Left lung (tissue), 14 donors: ENCODE measurements at places on chromosomes 12 and 14. TPM values are rescaled to one million over a fixed set of nuclear protein-coding genes. Genes with fewer than 3 reads are reported as not detected.

Gene DCN
- 966 TPM for total RNA-seq

Gene LRTM2
- total RNA-seq: not detected

Gene RNF212B
- total RNA-seq: not detected

Gene GPR132
- 10.4 TPM for total RNA-seq

Gene LAG3
- 0.79 TPM for total RNA-seq

Gene C12orf57
- 194 TPM for total RNA-seq

Gene KCNH5
- total RNA-seq: not detected

DNA sequence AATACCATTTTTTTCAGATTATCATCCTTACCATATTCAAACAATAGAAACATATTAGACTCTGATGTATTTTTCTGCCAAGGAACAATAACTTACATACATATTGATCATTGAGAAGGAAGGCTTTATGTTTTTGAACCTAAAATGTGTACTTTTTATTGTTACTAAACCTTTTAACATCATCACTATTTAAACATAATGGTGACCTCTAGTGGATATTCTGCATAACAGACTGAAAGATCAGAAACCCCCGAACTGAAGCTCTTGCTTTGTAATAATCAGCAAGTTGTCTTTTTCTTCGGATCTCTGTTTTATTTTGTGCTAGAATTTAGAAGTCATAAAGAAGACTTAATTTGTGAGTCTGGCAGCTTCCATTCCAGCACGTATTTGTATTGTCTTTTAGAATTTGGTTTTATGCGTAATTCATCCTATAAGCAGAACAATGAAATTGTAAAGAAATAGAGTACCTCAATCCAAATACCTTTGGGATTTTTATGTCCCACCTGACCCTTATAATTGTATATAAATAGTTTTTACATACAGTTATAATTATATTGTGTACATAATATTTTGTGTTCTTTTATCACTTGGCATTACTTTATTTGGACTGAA lies 125.9 kb upstream of the ATF1 start:
- peaks cover 20% of the 10 kb centered on the region for H3K36me3 ChIP-seq
- H3K4me3 ChIP-seq: no peak overlapping the region
- peaks cover 7% of the 10 kb centered on the region for H3K4me1 ChIP-seq

DNA sequence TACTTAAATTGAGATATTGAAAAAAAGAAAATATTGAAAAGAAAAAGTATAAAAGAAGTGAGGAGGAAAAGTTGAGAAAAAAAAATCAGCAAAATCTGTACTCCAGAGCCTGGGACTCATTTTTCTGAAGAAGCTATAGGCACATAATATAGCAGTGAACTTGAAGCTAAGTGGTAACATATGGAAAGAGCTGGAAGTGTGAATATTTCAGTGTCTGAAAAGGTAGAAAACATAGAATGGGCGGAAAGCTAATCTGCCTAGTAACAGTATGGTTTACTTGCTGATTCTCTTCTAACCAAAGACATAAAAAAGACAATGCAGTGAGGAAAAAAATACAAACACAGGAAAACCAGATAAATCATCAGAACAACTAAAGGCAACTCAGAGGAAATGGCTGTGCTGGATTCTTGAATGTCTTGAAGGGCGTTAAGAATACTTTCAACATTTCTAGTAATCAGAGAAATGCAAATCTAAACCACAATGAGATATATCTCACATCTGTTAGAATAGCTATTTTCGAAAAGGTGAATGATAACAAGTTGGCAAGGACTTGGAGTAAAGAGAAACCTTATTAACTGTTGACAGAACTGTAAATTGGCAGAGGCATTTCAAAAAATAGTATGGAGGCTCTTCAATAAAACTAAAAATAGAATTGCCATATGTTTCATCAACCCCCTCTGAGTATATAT lies 784.6 kb downstream of the LRFN5 start:
- no peak overlapping the region for H3K27ac ChIP-seq
- no peak for DNase-seq
- no peak overlapping the region for H3K4me3 ChIP-seq

DNA sequence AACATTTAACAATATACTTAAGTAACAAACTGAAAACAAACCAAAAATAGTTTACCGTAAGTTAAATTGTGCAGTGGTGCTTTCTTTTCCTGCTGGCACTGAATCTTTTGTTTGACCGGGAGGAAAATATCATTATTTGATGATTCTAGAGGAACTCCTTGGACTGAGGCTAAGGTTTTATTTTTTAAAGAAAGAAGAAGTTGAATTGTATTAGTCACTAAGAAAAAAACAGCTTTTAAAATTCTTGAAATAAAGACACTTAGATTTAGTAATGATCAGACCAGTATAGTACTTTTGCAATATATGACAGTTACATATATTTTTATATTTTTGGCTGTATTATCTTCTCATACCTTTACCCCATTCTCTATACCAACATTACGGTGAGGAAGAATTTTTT lies 10.3 kb downstream of the MIS18BP1 start:
- H3K27ac ChIP-seq: peak overlapping the region; percentile 43
- DNase-seq: no peak
- no peaks in the 10 kb centered on the region for H3K27me3 ChIP-seq

- peaks cover 14% of the 10 kb centered on the region for H3K4me1 ChIP-seq
- H3K27ac ChIP-seq: no peak overlapping the region
- peak; percentile 44 for DNase-seq
- H3K36me3 ChIP-seq: no peaks in the 10 kb centered on the region
- H3K27me3 ChIP-seq: peaks cover 98% of the 10 kb centered on the region
These were observed 2.7 kb downstream of the PTHLH start for GRCh38 chr12:27969624-27970400.

DNA sequence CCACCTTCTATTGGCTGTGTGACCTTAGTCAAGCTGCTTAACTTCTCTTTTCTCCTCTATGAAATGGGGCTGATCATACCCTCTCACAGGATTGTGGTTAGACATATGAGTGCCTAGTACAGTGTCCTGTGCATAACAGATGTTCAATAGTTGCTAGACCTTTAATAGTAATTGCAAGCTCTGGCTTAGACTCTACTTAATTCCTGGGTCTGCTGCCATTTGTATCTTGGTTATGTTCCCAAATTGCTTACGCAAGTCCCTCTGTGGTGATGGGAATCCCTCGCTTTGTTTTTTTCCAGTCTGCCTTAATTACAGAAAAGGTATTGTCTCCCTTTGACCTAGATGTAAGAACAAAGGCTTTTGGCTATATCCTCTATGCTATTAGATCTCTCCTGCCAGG lies 15.1 kb downstream of the SUDS3 start:
- H3K4me3 ChIP-seq: no peak overlapping the region
- H3K27ac ChIP-seq: no peak overlapping the region

DNA sequence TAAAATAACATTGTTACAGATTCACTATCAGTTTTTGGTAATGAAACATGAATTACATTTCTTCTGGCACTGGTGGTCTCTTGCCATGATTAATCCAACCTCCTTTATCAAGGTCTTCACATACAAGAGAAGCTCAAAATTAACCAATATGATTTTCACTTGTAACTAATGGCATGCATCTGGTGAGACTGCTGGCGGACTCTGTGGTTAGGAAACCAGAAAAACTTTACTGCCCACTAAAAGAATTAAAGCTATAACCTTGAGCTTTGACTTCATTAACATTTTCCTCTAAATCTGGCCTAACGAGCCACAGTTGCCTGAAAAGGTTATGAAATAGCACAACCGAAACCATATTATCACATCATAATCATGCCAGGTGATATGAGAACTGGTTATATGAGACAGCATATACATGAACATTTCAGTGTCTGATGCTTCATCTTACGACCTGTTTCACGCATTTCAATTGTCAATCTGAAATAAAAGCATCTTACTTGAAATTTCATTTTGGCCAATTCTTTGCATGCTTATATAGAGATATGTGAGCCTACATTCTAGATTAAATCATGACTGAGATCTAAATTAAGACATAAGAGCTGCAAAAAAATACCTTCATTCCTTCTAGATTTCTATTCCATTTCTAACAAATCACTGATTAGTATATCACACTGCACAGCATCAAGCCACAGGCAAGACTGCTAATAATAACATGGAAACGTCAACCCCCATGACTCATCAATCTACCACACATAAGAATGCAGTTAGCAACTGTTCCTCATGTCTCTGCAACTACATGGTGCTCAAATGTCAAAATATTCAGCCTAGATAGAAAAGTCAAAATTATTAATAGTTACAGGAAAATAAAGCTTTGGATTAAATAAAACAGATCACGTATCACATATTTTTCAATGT lies 89.3 kb downstream of the OSBPL8 start:
- H3K4me1 ChIP-seq: peaks cover 21% of the 10 kb centered on the region
- no peaks in the 10 kb centered on the region for H3K27me3 ChIP-seq
- H3K4me3 ChIP-seq: no peak overlapping the region

GRCh38 chr14:67513631-67514108 lies 19.4 kb upstream of the PLEKHH1 start:
- H3K4me1 ChIP-seq: peaks cover 38% of the 10 kb centered on the region
- no peak for DNase-seq
- H3K36me3 ChIP-seq: no peaks in the 10 kb centered on the region
- no peaks in the 10 kb centered on the region for H3K27me3 ChIP-seq
- no peak overlapping the region for H3K4me3 ChIP-seq

- H3K27ac ChIP-seq: no peak overlapping the region
- no peaks in the 10 kb centered on the region for H3K36me3 ChIP-seq
These were observed 35.7 kb upstream of the ACTN1 start for GRCh38 chr14:69014829-69015259.

DNA sequence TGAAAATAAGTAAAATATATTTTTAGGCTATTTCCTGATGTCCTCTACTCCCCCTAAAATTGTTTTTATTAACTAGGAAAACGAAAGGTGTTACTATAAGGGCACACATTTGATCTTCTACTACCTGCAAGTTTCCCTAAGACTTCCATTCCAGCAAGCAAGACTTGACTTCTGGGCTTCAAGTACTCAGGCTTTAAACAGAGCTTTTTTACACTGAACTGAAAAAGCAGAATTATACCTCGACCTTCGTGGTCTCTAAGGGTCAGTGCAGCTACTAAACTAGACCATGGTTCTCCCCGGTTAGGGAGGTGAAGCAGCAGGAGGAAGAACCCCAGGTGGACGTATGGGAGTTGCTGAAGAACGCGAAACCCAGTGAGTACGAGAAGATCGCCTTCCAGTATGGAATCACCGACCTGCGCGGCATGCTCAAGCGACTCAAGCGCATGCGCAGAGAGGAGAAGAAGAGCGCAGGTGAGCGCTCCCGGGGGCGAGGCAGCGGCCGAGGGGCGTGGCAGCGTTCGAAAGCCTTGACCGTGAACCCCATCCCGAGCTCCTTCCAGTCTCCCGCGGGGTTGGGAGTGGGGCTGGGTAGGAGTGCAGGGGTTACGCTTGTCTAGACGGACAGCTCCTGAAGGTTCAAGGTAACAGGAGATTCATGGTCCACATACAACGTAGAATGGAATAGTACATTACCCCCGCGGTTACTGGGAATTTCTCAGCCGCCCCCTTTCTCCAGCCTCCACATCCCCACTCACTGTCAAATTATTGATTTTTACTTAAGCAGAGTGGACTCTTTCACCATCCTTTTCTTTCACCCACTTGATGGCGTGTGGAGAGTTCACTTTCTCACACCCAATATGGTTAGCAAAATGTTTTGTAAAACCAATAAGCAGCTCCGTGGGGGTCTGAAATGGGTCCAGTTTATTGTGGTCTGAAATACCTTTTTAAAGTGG lies 47.6 kb downstream of the MYBPC1 start:
- no peaks in the 10 kb centered on the region for H3K4me1 ChIP-seq
- H3K4me3 ChIP-seq: no peak overlapping the region
- H3K27me3 ChIP-seq: peaks cover 22% of the 10 kb centered on the region
- DNase-seq: peak; percentile 1

- no peaks in the 10 kb centered on the region for H3K36me3 ChIP-seq
- peaks cover 43% of the 10 kb centered on the region for H3K27me3 ChIP-seq
- no peak overlapping the region for H3K27ac ChIP-seq
- peaks cover 10% of the 10 kb centered on the region for H3K4me1 ChIP-seq
- DNase-seq: no peak
These were observed 768 bp downstream of the DBX2 start for GRCh38 chr12:45049912-45050750.

DNA sequence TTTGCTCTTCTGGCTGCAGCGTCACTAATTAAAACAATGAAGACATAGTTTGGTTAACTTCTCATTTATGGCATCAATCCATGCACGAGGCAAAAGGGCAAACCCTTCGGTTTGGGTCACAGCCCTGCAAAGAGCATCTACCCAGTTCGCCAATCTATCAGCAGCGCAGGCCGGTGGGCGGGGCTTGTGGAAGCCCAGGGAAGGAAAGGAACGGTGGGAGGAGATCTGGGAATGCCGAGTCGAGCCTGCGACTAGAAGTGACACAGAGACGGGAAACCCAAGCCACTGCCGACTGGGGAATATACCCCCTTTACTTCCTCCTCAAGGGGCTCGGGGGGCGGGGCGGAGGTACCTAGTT lies 466 bp downstream of the KICS2 start:
- no peaks in the 10 kb centered on the region for H3K27me3 ChIP-seq
- H3K4me1 ChIP-seq: peaks cover 18% of the 10 kb centered on the region
- H3K36me3 ChIP-seq: no peaks in the 10 kb centered on the region
- peak overlapping the region; percentile 96 for H3K4me3 ChIP-seq
- peak overlapping the region; percentile 88 for H3K27ac ChIP-seq
- DNase-seq: peak; percentile 88

DNA sequence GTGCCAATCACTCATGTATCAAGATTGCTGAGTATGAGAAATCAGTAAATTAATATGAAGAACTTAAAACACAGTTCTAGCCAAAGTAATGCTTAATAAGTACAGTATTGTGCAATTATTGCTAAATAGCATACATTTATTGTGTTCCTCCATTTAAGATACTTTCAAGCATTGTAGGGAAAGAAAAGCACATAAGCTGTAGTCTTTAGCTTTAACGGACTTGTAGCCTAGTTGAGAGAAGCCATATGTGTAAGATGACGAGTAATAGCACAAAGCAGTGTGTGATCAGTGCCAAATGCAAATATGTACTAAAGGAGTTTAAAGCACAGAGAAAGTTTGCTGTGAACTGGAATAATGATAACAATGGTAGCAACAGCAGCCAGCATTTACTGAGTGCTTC lies 38.1 kb downstream of the ETV6 start:
- peaks cover 88% of the 10 kb centered on the region for H3K4me1 ChIP-seq
- DNase-seq: no peak
- no peaks in the 10 kb centered on the region for H3K36me3 ChIP-seq
- no peak overlapping the region for H3K4me3 ChIP-seq
- H3K27me3 ChIP-seq: no peaks in the 10 kb centered on the region
- no peak overlapping the region for H3K27ac ChIP-seq

DNA sequence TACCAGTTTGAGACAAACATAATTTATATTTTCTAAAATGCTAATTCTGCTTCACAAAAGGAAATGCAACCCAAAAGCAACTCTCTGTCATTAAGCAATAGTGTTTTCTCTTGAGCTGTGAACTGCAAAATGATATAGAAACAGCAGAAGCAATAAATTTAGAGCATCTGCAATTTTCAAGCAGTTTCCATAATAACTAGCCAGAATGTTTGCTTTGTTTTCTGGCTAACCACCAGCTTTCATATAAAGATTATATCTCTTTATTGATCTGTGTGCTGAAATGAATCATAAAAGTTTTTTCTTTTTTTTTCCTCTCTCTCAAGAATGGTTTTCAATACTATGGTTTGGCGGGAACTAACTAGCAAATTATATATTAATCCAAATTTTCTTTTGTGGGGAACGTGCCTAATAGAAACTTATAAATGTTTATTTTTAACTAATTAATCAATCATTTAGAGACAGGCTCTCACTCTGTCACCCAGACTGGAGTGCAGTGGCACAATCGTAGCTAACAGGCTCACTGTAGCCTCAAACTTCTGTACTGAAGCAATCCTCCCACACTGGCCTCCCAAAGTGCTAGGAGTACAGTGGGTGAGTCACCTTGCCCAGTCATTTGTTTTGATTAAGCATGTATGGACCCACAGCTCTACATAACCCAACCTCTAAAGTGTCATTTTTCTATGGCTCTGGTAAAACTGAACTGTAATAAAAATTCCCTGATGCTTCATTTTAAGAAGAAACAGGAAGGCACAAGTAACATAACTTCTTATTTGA lies 830.1 kb upstream of the MGAT4C start:
- H3K27ac ChIP-seq: no peak overlapping the region
- no peak overlapping the region for H3K4me3 ChIP-seq
- no peaks in the 10 kb centered on the region for H3K36me3 ChIP-seq
- H3K27me3 ChIP-seq: no peaks in the 10 kb centered on the region
- DNase-seq: no peak
